ENCODE measurements at places on chromosomes 6 and 20. TPM values are rescaled to one million over a fixed set of nuclear protein-coding genes. Genes with fewer than 3 reads are reported as not detected.
A peak's percentile ranks its signal among the peaks of the same experiment; 100 is the strongest.

GRCh38 chr6:135546680-135547418, 49.3 kb upstream of the AHI1 start:
- H3K4me3 ChIP-seq = no peak overlapping the region
- peaks cover 6% of the 10 kb centered on the region for H3K27me3 ChIP-seq
- peaks cover 2% of the 10 kb centered on the region for H3K4me1 ChIP-seq
- H3K36me3 ChIP-seq = no peaks in the 10 kb centered on the region
- DNase-seq = no peak

DNA sequence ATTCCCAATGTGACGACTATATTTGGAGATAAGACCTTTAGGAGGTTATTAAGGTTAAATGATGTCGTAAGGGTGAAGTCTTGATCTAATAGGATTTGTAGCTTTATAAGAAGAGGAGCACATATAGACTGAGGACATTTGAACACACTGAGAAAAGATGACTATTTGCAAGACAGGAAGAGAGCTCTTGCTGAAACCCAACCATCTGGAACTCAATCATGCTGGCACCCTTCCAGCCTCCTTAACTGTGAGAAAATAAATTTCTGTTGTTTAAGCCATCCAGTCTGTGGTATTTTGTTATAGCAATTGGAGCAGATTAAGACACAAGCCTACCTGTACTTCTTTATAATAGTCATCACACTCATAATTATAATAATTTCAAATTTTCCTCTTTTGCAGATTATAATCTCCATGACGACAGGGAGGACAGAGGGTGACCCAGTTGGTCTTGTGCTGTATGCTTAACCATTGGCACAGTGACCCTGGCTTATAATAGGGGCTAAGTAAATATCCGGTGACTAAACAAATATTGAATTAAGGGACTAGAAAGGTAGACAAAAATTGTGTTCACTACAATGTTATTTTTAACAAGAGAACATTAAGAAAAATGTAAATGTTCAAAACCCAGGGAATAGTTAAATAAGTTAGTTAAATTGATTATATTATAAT, 206.4 kb upstream of the HDDC2 start:
- no peak for DNase-seq
- H3K27me3 ChIP-seq = peaks cover 3% of the 10 kb centered on the region
- H3K4me1 ChIP-seq = no peaks in the 10 kb centered on the region
- H3K27ac ChIP-seq = no peak overlapping the region
- no peaks in the 10 kb centered on the region for H3K36me3 ChIP-seq
- H3K4me3 ChIP-seq = no peak overlapping the region

DNA sequence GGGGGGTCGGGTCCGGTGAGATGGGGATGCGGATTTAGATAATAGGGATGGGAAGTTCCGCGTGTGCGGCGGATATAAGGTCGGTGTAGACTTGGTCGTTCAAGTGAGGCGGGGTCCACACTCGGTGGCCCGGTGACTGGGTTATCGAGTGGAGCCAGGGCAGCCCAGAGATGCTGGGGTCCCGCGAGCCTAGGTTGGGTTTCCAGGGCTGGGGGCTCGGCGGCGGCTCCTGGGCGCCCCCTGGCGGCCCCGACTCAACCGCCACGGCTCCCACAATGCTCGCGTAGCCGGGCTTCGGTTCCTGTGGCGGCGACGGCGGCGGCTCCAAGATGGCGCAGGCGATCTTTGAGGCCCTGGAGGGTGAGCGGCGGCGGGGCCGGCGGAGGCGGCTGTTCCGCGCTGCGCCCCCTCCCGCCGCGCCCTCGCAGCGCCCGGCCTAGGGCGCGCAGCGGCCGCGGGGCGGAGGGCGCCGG, at the start of gene ZNF341:
Gene ZNF341 (plus strand): TSS at position 304 of the 473 bp plus-strand sequence. CDS start 26 bp downstream, at position 330.
- H3K4me1 ChIP-seq = peaks cover 21% of the 10 kb centered on the region
- DNase-seq = peak; percentile 94
- no peaks in the 10 kb centered on the region for H3K27me3 ChIP-seq
- peak within 1 kb of the TSS; percentile 75 for H3K4me3 ChIP-seq
- peak within 1 kb of the TSS; percentile 86 for H3K27ac ChIP-seq

GRCh38 chr20:47241345-47241781, 115.1 kb downstream of the ZMYND8 start:
- no peaks in the 10 kb centered on the region for H3K27me3 ChIP-seq
- no peaks in the 10 kb centered on the region for H3K4me1 ChIP-seq
- peaks cover 27% of the 10 kb centered on the region for H3K36me3 ChIP-seq
- H3K4me3 ChIP-seq = no peak overlapping the region
- no peak for DNase-seq

DNA sequence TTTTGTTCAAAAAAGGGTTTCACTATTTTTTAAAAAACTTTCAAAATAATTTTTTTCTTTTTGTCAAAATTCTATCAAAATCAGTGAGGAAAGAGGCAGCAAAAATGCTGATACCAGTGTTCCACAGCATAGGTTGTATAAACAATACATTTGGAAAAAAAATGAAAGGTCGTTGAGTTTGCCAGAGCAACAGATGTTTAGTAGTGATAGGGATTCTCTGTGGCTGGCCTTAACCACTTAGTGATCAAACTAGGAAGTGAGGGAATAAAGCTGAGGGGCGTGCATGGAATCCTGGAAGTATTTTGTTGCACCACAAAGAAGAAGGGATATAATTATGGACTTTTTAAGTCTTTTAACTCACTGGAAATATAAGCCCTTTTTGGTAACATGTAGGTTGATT, 555.3 kb upstream of the CHD6 start:
- no peak overlapping the region for H3K27ac ChIP-seq
- no peak overlapping the region for H3K4me3 ChIP-seq
- H3K27me3 ChIP-seq = peaks cover 3% of the 10 kb centered on the region

DNA sequence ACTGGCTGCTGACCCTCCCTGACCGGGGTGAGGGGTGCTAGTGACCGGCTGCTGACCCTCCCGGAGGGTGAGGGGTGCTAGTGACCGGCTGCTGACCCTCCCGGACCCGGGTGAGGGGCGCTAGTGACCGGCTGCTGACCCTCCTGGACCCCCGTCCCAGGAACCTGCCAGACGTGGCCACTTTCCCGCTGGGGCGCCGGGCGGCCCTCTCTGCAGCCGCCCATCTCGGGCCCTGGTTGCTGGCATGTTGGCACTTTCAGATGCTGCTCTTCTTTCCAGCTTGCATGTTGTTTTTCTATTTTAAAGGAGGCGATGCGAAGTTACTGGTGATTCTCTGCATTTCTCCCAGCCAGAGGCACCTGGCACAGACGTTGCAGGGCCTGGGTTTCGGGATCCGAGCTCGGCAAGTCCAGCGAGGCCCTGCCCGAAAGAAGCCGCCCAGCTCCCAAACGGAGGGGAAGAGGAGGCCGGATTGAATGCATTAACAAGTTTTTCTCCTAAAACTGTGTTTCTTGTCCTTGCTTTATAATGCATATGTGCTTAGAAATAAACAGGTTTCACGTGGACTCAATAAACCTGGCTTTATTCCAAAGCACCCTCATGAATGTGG, 34.4 kb downstream of the FRMD1 start:
- DNase-seq = no peak
- no peaks in the 10 kb centered on the region for H3K4me1 ChIP-seq
- H3K36me3 ChIP-seq = no peaks in the 10 kb centered on the region
- H3K27me3 ChIP-seq = no peaks in the 10 kb centered on the region

DNA sequence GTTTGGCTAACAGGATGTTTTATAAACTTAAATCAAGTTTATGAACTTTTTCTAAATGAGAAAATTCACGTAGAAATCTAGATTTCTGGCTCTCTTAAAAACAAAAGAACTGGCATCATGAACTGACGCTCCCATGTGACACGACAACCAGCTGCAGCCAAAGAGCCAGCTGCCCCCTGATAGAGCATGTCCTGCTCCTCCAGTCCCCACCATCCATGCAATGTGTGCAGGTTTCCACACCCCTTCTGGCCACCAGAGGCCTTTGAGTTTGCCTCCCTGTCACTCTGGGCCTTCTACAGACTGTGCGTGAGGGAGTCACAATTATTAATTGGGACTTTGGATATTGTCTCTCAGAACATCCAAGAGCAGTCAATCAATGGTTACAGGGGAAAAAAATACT, 1.6 kb upstream of the GPLD1 start:
- H3K36me3 ChIP-seq = no peaks in the 10 kb centered on the region
- DNase-seq = no peak
- H3K4me1 ChIP-seq = peaks cover 14% of the 10 kb centered on the region

DNA sequence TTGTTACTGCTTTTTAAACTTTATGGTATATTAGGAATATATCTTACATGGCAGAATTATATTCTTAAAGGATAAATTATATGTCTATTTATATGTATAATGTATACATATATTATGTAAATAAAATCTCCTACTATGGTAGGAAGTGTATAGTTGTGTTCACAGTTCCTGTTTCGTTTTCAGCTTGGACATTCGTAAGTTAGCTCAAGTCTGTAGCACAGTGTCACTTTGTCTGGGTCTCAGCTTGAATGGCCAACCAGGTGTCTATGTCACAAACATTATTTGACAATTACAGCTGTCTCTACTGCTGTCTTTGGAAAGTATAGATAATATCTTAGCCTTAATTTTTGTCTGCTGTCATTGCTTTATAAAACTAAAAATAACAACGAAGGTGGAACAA, 303.9 kb downstream of the CDKAL1 start:
- H3K36me3 ChIP-seq = peaks cover 5% of the 10 kb centered on the region
- H3K4me3 ChIP-seq = no peak overlapping the region
- H3K27ac ChIP-seq = no peak overlapping the region
- no peak for DNase-seq

DNA sequence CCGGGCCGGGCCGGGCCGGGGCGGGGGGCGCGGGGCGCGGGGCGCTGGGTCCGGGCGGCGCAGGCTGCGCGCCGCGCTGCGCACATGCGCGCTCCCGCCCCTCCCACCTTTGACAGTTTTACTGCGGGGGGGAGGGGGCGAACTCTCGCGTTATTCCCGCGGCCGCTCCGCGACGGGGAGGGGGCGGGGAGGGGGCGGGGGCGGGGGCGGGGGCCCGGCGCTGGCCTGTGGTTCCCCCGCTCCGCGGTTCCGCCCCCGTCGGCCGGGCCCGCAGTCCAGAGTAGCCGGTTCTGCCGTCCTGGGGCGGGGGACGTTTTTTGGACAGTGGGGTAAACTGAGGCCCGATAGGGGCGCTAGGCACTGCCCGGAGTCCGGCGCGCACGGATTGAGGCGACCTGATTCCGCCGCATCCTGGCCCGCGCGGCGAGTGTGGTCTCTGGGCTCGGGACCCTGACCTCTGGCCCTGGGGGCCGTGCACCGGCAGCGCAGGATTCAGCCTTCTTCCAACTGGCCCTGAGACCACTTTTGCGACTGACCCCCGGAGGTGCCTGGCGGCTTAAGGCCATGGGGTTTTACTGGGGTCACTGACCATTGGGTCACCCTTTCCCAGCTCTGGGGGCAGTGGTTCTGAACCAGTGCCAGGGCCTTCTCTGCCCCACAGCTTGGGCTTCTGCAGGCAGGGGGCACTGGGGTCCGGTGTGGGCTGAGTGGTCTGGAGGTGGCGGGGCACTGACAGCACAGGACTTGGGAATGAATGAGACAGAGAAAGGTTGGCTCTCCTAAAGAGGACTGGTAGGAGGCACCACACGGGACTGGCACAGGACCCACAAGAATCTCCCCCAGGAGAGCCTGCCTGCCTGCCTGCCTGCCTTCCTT, at the start of gene ZNF512B:
Gene ZNF512B (minus strand): TSS at position 93 of the 876 bp plus-strand sequence. CDS start 1,980 bp downstream, outside the sequence.
- peaks cover 14% of the 10 kb centered on the region for H3K36me3 ChIP-seq
- H3K4me1 ChIP-seq = peaks cover 22% of the 10 kb centered on the region
- H3K27me3 ChIP-seq = no peaks in the 10 kb centered on the region
- peak; percentile 78 for DNase-seq
- peak within 1 kb of the TSS; percentile 83 for H3K27ac ChIP-seq
- peak within 1 kb of the TSS; percentile 77 for H3K4me3 ChIP-seq

DNA sequence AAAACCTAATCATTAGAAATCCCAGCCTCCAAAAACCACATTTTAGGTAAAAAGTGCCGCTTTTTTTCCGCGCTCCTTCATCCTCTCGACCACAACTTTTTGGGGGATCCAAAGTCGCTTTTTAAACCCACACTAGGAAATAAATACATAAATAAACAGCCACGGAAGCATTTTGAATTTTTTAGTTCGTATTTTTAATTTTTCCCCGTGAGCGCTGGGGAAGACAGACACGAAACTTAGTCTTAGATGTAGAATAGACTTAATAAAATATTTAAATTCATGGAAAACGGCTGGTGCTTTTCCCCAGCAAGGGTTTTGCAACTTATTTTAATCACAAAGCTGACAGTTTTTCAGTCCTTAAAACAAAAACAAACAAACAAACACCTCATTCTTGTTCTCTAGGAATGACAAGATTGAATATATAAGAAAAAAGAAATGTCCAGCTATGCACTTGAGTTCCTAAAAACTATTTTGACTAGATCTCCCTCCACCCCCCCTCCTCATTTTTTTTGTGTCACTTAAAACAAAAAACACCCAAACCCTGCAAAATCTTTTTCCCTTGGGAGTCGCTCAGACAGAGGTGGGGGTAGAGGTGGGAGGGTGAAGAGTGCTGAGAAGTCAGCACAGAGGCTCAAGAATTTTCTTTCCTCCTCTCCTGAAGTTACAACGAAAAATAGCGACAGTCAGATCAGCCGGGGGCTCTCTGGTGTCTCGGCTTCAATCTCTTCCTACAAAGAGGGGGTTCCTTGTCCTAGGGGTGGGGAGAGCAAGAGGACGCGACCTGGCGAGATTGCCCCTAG, 43.4 kb upstream of the SUPT3H start:
- H3K36me3 ChIP-seq = peaks cover 18% of the 10 kb centered on the region
- peaks cover 11% of the 10 kb centered on the region for H3K27me3 ChIP-seq
- peak overlapping the region; percentile 90 for H3K4me3 ChIP-seq
- H3K27ac ChIP-seq = peak overlapping the region; percentile 94
- no peak for DNase-seq

- no peak overlapping the region for H3K27ac ChIP-seq
- H3K36me3 ChIP-seq = no peaks in the 10 kb centered on the region
- no peak overlapping the region for H3K4me3 ChIP-seq
- H3K27me3 ChIP-seq = no peaks in the 10 kb centered on the region
- no peaks in the 10 kb centered on the region for H3K4me1 ChIP-seq
- DNase-seq = no peak
Observed at GRCh38 chr6:43820486-43820885, 50.5 kb downstream of the VEGFA start.

GRCh38 chr6:4303638-4304037, 168.3 kb upstream of the ECI2 start:
- no peaks in the 10 kb centered on the region for H3K36me3 ChIP-seq
- no peak for DNase-seq
- no peaks in the 10 kb centered on the region for H3K4me1 ChIP-seq
- no peak overlapping the region for H3K4me3 ChIP-seq

DNA sequence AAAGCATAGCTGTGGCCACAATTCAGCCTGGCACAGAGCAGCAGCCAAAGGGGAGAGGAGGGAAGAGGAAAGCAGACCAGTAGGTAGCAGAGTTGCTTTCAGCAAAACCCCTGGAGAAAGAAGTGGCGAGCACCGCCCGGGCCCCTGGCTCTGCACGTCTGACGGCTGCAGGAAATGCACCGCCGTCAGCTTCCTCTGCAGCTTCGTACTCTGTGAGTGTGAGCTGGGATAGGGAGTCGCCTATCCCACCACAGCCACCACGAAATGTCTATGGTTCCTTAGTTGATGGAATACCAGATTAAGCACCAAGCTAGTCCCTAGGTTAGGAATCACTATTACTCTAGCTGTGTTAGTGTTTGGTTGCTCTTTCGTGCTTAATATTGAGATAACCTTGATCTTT, 79.9 kb upstream of the NAA20 start:
- peaks cover 29% of the 10 kb centered on the region for H3K4me1 ChIP-seq
- peak; percentile 53 for DNase-seq
- peaks cover 37% of the 10 kb centered on the region for H3K27me3 ChIP-seq
- no peak overlapping the region for H3K4me3 ChIP-seq

The ABHD16B gene
- total RNA-seq = 0.16 TPM

The BANF2 gene
- total RNA-seq = not detected

The HFE gene
- 1.4 TPM for total RNA-seq

The ARMC2 gene
- total RNA-seq = 3.9 TPM

The UBE3D gene
- total RNA-seq = 6.5 TPM

The WFDC10A gene
- not detected for total RNA-seq

The SNRPB gene
- 466 TPM for total RNA-seq

The RALGAPA2 gene
- total RNA-seq = 20.2 TPM
